ENCODE measurements at places on chromosomes 7 and 10.

DNA sequence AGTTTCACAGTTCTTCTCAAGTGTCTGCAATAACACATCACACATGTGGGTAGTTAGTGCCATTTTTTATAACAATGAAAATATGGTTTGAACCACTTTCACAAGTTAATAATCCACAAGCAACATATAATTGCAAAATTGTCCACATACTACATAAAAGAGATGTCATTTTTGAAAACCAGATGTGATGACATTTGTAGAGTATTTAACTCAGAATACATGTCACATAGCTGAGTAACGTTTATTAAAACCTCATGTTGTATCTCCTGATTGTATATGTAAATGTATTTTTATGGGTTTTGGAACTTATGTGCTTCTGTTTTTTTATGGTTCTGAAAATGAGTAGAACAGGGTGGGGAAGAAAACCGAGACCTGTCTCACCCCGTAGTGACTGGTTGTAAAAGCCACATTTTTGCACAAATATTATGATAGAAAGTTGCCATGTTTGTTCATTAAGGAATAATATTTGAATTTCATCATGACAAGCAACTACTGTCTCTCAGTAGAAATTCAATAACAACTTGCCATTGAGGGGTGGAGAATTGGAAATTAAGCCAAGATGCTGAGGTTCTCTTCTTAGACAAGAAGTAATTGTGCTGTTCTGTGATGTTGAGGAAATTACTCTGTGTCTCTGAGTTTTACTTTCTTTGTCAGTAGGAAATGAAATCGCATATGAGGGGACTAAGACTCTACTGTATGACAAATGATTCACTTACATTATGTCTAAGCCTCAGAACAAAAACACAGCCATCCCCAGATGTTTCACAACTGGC lies 29.2 kb upstream of the EGFR start:
- DNase-seq = no peak

GRCh38 chr7:157274991-157275427 lies 61.8 kb upstream of the DNAJB6 start:
- DNase-seq = no peak

- no peak for DNase-seq
Measured at GRCh38 chr10:96619120-96619519, 32.3 kb upstream of the TM9SF3 start.

DNA sequence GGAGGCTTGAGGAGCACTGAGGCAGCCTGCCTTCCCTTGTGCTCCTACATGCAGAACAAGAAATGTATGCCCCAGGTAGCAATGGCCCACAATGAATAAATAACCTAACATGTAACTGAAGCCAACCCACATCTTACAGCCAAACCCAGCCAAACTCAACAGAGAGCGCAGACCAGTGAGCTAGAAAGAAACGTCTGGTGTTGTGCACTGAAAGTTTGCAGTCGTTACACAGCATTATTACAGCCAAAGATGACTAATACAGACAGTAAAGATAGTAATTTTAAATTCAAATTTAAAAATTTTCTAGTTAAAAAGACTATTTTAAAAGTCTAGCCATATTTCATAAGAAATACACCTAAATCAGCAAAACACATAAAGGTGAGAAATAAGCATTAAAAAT lies 11.2 kb downstream of the USP6NL start:
- DNase-seq = no peak

DNA sequence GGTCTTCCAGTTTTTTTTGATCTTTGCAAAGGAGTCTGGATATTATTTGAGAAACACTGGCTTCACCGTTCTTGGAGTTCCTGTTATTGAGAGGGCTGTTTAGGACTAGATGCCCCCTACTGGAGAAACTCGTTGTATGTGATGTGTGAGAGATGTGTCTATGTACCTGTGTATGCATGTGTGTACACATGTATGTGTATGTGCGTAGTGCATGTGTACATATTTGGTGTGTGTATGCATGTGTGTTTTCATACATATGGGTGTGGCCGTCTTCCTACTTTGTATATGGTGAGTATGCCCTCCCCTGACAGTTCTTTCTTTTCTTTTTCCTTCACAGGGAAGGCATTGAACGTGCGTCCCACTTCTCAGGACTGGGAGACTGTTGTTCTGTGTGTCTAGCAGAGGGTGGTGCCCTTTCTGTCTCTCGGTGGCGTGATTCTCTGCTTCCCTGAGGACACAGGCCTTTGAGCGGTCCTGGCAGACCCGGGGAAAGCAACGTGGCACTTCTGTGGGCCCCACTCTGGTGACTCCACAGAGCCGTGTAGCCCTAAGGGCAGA lies 3.0 kb upstream of the CALHM3 start:
- DNase-seq = no peak
